NCI-H526 (cell line): ENCODE measurements at places on chromosomes 5 and 9.

DNA sequence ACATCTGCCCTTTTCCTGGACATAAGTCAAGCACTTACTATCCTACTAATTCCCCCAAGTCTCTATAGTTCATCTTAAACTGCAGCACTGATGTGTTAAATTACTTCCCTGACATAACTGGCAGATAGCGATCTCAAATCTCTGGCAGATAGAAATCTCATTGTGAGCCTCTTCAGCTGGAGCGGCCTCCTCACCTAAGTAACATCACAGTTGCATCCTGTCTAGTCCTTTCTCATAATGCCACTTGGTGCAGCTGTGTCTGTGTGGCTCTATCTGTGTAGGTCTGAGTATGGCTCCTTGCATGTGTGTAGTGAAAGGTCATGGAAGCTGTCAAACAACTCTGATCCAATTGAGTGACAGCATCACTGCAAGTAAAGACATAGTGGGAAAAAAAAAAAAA lies 53.6 kb upstream of the FST start:
- no peak for DNase-seq

GRCh38 chr9:30796764-30797163 lies 1587.7 kb upstream of the ACO1 start:
- no peak for DNase-seq

DNA sequence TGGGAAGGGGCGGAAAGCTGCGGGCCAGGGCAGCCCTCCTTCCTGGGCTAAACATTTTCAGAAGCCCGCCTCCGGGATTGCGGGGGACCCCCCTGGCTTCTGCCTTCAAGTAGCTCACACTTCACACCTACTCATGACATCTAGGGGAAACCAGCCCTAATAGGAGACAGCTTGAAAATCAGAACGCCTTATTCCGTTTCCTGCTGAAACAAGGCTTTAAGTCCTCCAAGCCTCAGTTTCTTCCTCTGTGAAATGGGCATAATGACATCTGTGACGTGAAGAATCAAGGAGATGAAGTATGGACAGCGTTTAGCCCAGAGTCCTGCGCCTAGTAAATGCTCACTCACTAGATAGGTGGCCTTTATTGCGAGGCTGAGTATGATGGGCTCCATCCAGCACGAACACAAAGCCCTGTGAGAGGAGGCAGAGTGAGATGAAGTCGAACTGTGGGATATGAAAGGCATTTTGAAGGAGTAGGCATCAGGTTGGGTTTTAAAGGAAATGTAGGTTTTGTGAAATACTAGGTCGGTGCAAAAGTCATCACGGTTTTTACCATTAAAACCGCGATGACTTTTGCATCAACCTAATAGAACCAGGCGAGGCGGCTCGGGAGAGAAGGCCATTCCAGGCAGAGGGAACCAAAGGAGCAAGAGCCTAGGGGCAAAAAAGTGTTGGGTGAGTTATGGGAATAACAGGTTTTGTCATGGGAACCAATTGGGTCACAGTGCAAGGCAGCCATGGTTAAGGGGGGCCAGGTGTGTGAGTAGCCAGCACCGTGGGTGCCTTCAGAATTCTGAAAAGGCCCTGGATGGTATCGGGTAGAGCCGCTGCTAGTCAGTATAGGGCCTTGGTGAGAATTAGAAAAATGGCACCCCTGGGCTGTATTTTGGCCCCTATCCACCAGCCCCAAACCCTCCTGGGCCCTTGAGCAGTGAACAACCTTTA lies 1.0 kb upstream of the TSC1 start:
- DNase-seq = no peak

- DNase-seq = no peak
Measured at GRCh38 chr5:91186101-91186500, 197.0 kb downstream of the ARRDC3 start.
